ENCODE measurements at places on chromosomes 2 and 18.

GRCh38 chr2:174844295-174844708 is 80.0 kb upstream of the CHRNA1 start:
- no peak for DNase-seq

- DNase-seq = no peak
Observed at GRCh38 chr2:239789711-239790110, 235.4 kb downstream of the NDUFA10 start.

DNA sequence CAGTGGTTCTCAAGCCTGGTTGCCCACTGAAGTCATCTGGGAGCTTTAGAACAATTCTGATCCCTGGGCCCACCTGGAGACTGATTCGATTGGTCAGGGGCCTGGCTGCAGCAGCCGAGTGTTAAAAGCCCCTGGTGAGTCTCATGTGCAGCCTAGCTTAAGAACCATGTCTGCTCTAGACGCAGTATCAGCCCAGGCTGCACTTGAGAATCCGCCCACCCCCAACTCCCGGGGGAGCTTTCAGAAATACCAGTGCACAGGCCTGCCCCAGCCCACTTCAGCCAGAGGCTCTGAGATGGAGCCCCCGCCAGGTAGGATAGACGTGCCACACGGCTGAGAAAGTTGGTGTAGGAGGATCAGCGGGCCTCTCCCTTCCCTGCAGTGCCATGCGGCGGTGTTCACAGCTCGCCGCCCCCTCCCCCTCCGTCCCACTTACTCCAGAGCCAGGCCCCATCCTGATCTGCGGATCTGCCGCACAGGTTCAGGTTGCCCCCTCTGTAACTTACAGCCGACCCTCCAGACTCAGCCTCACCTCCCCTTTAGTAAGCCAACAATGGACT is 209.0 kb upstream of the RAB12 start:
- DNase-seq = no peak

DNA sequence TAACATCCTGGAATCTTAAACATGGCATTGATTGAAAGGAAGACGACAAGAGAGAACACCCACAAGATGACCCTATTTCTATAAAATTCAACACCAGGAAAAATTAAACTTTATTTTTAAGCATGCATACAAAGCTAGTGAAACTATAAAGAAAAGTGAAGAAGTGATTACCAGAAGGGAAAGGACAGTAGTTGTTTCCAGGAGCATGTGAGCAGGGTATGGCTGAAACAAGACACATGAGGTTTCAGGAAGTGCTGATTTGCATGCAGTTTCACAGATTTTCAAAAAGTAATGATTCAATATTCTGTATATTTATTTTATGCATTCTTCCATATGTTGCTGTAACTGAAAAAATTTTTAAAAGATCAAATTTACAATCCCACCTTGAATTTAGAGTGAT is 24.6 kb upstream of the DAW1 start:
- DNase-seq = no peak

DNA sequence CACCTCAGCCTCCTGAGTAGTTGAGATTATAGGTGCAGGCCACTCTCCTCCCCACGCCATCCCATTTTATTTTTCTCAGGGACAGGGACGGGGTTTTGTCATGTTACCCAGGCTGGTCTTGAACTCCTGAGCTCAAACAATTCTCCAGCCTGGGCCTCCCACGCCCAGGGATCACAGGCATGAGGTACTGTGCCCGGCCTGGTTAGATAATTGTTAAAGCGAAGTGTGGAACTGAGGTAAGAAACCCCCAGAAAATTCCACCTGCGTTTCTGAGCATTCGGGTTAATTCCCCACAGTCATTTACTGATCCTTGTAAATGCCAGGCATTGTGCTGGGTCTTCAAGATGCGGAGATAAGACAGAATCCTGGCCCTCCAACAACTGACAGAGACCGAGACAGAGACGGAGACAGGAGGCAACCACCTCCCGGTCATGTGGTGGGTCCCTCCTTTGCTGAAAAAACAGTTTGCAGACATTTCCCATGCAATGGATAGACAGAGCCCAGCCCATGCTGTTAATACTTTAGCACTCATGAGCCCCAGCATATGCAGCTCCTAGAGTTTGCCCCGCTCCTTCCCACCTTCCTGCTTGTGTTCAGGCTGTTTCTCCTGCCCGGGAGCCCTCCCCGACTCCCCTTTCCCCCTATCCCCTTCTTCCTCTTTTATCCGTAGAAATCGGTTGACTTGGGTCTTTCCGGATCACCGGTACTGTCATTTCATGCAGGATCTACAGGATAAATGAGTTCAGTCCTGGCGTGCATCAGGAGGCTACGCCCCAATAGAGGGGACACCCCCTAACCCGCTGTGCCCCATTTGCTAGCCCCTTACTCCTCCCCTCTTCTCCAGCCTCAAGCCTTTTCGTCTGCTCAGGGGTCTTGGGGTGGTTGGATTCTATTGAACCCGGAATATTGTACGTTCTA is 1.6 kb upstream of the RHOB start:
- no peak for DNase-seq

GRCh38 chr18:37184209-37184868 is 355.4 kb downstream of the KIAA1328 start:
- no peak for DNase-seq

- DNase-seq = no peak
Observed at GRCh38 chr18:60935041-60935910, 398.0 kb upstream of the CDH20 start.

All from hypothalamus (tissue), 51 donors.